Activated CD4-positive, alpha-beta T cell treated with anti-CD3 and anti-CD28 coated beads for 24 hours (primary cell): ENCODE measurements at places on chromosomes 6 and 20.

DNA sequence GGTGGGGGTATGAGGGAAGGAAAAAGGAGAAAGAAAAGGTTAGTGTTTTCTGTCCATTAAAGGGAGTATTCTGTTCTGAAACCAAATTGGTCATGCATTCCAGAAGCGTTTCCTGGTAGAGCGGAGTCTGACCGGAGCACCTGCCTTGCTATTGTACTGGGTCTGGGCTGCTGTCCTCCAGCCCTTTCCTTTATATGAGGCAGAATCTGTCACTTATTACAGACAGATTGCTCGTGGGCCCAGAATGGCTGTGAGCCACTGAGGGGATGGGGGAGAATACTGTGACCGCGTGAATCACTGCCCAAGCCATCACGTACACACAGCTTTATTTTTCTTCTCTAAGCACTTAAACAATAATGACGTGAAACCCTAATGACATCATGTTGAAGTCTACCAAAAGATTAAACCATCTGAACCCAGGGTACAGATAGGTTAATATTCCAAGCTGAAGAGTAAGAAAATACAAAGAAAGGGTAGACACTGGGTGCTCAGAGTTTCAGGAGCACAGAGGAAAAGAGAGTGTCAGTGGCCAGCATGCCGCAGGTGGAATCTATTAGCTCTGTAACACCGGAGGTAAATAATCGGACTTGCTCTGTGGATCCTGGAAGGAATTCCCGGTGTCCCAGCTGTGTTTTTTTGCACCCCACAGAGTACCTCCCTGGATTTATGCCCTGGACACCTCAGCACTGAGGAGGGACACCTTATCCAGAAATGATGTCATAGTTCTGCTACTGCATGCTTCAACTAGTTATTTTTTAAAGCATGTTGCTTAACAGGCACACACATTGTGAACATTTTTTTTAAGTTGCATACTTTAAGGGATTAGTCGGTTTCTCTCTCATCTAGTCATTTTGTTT, 573.3 kb downstream of the PKHD1 start:
- DNase-seq, result no peak

DNA sequence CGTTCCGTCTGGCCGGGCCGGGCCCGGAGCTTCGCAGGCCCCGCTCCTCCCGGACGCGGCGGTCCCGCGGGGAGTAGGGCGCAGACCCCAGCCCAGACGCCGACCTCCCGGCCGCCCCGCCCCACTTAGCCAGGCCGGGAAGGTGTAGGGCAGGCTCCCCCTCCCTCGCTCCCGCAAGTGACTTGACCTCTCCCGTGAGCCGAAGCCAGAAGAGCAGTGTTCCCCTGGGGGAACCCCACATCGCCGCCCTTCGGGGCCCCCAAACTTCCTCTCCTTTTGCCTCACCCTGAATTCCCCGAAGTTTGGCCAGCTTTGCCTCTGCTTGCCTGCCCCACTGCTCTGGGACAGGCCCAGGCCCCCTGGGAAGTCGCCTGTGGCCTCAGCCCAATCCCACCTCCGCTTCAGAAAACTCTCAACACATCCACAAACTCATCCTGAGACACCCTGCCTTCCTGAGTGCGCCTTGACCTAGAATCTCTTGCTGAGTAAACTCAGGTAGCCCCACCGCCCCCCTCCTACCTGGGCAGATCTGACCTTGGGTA, 524 bp upstream of the NOL4L start:
- no peak for DNase-seq

GRCh38 chr6:135054226-135054568, 425 bp downstream of the HBS1L start:
- peak; percentile 1 for DNase-seq

DNA sequence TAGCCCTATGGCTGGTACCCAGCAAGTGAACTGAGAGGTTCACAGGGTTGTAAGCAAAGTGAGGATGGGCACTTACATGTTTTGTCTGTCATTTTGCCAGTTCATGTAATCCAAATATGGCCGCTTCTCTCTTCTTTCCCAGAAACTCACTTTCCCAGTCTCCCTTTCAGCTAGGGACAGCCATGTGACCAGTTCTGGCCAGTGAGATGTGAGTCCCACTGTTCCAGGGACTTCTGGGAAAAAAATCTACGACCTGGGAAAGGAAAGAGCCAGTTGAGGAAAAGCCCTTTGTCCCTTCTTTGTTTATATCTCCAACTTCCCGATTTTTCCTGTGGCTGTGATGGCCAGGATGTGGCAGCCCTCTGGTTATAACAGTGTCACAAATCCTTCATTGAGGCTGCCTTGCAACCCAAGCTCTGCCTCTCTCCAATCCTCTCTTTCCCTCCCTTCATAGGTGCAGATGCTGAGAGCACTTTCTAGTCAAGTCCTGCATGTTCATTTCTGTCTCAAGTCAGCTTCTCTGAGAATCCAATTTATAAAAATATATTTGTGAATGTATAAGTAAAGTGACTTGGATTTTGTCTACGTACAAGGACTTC, 148.6 kb upstream of the ZFP64 start:
- DNase-seq, result no peak

DNA sequence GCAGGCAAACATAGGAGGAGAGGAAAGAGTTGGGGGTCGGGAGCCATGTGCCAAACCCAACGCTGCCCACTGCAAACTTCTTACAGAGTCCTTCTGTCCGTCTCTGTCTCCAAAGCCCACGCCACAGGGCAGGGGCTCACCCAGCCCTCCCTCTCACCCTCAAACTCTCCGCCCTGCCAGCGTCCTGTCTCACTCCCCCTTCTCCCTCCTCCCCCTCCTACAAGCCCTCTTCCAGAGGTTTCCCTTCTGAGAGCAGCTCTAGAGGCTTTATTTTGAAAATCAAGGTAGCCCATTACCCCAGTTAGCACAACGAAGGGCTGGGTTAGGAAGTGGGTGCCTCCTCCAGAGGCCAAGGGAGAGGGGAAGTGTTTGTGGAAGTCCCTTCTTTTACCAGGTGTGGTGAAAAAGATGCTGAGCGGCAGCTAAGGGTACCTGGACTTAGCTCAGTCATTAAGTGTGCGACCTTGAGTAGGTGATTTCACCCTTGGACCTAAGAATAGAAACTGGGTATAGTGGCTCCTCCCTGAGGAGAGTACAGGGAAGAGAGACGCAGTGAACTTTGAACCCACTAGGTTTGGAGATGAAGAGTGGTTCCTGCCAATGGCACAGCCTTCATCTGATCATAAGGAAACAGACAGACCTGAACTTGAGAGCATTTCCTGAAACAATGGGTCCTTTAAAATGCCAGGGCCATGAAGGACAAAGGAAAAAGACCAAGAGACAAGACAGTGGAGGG, 123.8 kb downstream of the BANF2 start:
- DNase-seq, result no peak

DNA sequence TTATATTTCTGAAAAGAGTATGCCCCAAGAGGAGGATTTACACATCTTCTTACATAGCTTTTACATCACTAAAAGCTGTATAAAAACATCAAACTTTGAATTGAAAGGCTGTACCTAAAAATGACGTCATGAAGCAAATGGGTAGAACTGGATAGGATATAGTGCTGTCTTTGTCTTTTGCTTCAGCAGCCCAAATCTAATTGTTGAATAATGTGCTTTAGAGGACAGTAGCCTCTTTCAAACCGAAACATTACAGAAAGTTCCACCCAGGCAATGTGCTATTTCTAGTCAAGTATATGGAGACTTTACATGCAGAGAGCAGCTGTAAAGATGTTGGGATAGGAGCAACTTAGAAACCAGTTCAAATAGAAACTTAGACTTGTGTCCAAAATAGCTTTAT, 51.9 kb downstream of the ADGRG6 start:
- DNase-seq, result no peak

- DNase-seq, result no peak
Observed at GRCh38 chr6:112781241-112781640, 434.1 kb downstream of the RFPL4B start.

DNA sequence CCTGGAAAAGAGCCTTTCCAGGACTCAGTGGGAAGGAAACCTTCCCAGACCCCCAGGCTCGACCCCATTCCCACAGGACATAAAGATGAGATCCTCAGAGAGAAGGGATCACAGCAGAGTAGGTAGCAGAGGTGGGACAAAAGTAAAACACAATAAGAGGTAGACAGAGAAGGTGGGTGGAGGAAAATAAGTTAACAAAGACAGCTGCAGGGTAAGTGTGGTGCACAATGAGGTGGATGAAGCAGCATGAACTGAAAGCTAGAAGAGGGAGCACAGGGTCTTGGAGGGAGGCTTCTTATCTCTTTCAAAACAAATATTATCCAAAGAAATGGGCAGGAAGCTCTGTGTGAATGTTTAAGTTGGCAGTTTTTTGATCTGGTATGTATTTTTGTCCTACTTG, 14.0 kb upstream of the MAP7 start:
- DNase-seq, result no peak

GRCh38 chr20:56453352-56453751, 15.1 kb upstream of the RTF2 start:
- no peak for DNase-seq

- DNase-seq, result no peak
Observed at GRCh38 chr6:11280394-11280793, 47.9 kb upstream of the NEDD9 start.

DNA sequence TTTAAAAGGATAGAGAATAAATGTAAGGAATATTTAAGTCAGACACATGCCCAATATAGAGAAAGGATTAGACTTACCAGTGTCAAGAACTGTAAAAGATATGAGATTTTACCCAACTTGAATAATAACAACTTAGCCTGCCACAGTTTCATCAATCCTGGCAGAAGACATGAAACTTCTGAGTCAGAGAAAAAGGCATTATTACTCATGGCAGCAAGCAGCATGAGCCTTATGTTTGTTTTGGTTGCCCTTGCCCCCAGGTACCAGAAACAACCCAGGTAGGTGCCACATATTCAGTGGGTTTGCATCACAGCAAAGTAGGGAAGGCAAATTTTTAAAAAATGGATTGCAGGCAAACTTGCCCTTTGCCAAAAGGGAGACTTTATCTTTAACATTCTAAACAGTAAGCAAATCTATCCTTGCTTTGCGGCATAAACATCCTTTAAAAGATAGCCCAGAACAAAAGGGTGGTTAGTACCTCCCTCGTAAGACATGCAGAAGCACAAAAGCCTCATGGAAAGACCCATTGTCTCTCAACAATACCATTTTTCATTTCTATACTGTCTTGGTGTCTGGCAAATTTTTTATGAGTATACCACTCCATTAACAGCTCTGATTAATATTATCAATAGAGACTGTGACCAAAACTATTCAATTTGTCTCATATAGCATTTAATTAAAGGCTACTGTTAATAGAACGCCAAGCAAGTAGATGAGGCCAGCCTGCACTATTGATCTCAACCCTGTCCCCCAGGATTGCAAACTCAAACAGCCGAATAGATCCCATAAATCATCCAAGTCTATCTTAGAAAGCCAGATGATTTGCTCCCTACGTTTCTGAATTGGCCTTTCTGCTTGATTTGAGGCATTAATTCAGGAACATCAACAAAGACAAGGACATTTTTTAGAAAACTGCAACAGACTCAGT, 185.1 kb downstream of the COL19A1 start:
- DNase-seq, result no peak

- DNase-seq, result no peak
Observed at GRCh38 chr6:167990016-167990945, 7.2 kb upstream of the KIF25 start.

DNA sequence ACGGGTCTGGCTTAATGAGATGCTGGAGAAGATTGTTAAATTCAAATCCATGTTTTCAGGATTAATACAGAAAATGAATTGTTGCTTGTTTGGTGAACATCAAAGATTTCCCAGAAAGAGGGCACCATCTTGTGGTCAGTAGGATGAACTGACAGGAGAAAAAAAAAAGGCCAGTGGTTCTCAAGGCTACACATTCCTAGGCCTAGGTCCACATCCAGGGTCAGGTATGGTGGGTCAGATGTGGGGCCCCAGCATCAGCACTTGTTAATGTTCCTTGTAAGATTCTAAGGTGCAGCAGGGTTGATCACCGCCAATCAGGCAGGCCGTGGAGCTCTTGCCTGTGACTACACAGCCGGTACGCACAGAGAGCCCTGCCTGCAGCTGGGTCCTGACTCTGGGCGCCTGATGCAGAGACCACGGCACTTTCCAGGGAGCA, 34.0 kb upstream of the FOXO3 start:
- DNase-seq, result no peak
